NCI-H526 (cell line): ENCODE measurements at places on chromosomes 1 and 21.
A peak's percentile ranks its signal among the peaks of the same experiment; 100 is the strongest.

DNA sequence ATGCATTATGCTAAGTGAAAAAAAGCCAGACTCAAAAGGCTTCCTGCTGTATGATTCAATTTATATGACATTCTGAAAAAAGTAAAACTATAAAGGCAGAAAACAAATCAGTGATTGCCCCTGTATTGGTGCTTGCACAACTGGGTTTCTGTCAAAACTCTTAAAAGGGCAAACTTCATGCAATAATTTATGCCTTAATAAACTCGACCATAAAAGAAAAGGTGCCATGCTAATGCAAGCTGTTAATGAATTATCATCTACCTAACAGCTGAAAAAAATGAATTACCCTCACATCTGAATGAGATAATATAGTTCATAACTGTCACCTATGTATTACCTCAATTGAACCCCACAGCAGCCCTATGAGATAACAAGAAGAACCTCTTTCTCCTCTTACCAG lies 120.8 kb upstream of the ATP1A1 start:
- no peak for DNase-seq

DNA sequence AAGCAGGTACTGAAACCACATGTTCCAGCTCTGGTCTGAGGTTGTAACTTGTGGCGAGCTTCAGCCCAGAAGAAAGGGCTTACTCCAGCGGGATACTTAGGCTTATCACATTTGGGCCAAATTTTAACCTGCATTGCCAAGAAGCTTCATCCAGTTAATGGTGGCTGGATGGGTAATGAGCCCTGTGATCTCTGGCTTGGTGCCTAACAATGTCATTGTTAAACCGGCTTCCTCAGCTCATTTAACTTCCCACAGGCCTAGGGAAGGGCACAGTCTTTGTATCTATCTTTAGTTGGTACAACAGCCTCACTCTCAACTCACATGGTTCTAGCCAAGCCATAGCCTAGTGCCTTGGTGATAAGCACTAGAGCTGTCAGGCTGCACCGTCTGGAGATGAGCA lies 43.6 kb upstream of the CCDC190 start:
- DNase-seq: no peak

DNA sequence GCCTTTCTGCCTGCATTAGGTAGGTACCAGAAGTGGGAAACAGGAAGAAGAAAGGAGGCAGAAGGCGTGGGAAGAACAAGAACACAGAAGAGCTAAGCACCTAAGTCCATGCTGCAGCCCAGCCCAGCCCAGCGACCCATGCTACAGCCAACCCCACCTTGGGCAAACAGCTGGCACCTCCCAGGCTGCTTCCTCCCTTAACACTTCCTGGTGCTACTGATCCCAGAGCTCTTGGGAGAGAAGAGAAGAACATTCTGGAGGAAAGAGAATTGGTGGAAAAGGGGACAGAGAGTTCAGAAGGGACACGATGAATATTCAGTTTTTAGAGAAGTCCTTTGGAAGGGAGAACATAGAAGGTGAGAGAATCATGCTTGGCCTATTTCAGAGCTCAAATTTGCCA lies 28.5 kb downstream of the PLEKHA6 start:
- no peak for DNase-seq

DNA sequence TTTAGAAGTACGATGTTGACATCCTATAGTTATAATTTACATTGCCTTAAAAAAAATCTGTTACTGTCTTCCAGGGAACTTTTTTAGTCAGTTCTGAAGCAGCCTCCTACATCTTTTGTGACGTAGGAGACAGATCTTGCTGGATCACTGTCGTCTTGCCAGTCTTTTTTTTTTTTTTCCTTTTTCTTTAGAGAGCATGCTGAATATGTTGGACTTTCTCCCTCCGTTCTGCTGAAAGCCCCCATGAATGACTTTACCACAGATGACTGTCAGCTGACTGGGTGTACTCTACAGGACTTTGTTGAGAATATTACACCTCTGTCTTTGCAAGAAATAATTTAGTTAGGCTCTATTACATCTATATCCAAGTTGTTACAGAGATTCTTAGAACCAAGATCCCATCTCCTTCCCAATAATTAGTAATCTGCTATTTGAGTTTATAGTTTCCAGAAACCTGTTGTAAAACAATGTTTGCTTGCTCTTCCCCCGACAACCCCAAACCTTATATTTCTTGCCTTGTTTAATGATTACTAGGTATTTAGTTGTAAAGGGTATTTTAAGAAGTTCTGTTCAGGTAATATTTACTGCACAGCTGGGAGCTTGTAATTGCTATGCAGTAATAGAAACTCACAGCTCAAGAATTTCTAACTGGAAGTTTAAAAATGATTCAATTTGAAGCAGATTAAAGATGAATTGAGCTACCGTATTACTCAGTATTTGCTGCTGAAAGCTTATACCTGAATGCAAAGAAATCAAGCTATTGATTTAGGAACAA lies 61.8 kb downstream of the RASAL2 start:
- no peak for DNase-seq

GRCh38 chr21:45470773-45471524 lies 66.0 kb downstream of the COL18A1 start:
- no peak for DNase-seq

DNA sequence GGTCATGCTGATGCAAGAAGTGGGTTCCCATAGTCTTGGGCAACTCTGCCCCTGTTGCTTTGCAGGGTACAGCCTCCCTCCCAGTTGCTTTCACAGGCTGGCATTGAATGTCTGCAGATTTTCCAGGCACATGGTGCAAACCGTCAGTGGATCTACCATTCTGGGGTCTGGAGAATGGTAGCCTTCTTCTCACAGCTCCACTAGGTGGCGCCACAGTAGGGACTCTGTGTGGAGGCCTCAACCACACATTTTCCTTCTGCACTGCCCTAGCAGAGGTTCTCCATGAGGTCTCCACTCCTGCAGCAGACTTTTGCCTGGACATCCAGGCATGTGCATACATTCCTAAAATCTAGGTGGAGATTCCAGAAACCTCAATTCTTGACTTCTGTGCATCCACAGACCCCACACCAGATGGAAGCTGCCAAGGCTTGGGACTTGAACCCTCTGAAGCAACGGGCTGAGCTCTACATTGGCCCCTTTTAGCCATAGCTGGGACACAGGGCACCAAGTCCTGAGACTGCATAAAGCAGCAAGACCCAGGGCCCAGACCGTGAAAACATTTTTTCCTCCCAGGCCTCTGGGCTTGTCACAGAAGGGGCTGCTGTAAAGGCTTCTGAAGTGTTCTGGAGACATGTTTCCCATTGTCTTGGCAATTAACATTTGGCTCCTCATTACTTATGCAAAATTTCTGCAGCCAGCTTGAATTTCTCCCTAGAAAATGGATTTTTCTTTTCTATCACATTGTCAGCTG lies 466.2 kb upstream of the PBX1 start:
- DNase-seq: no peak

GRCh38 chr1:171966426-171967220 lies 125.3 kb downstream of the DNM3 start:
- DNase-seq: no peak

GRCh38 chr1:35278886-35279554 lies 10.5 kb downstream of the ZMYM4 start:
- DNase-seq: no peak

DNA sequence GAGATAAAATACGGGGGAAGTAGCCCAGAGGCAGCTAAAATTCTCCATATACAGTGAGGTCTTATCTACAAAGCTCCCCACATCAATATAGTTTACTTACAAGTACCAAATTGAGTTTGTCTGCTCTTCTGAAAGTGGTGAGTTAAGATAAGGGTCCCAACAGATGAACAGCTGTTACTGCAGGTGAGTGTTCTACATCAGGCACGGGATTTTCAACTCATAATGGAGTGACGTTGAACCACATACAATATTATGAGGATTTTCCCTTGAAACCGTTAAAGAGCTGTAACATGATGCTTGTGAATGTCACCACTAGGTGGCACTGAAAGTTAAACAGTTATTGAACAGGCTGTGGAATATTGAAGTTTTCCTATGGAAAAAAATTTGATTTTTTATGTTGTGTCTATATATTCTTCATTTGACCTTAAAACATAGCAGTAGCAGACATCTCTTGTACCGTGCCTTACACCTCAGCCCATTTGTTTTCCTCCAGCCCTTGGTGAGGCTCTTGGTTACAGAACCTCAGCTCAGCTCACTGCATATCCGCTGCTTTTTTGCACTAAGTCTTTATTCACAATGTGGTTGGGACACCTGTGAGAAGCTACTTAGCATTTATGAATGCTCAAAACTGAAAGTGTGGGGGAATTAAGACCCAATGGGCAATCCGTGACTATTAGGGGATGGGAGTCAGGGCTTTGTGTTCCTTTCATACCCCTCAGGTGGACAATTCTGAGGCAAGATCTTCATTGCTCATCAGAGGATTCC lies 23.2 kb downstream of the CD1D start:
- peak; percentile 85 for DNase-seq

GRCh38 chr1:225768662-225769426 lies 8.8 kb upstream of the SRP9 start:
- DNase-seq: peak; percentile 68

- DNase-seq: no peak
Observed at GRCh38 chr21:25999921-26000582, 170.5 kb downstream of the APP start.

DNA sequence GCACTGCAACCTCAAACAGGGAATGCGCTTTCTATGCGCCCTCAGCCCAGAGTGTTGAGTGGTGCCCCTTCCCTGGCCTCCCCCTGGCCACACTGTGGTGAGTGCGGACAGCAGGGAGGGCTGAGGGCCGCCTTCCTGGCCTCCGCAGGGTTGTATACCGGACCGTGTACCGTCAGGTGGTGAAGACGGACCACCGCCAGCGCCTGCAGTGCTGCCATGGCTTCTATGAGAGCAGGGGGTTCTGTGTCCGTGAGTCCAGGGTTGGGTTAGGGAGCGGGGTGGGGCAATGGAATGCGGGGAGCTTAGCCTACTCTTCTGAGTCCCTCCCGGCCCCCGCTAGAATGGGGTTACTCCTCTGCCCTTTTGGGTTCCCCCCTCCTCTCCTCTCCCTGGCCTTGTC lies 11.7 kb downstream of the PEAR1 start:
- DNase-seq: no peak

GRCh38 chr1:25640646-25641328 lies 24.2 kb downstream of the MAN1C1 start:
- DNase-seq: no peak

DNA sequence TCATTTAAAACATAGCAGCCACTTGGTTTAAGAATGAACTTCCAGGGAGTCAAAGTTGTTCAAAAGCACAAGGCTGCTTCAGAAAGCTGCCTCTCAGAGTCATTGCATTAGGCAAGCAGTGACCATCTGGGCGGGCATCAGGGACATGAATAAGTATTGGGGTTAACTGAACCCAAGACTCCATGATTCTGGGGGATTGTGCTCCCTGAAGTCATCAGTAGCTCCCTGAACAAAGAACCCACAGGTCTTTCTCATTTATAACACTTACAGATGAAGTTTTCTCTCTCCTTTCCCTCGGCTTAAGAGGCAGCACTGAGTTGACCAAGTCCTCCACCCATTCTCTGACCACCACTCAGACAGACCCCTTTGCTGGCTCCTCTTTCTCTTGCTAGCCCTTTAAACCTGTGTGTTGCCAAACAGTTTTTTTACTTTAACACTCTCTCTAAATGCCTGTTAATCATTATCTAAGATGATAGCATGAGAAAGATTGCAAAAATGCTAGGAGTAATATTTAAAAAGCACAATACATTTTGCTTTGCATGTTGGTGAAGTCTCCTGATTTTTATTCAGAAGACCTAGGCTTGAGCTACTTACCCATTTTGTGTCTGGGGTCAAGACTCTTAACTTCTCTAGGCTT lies 77.0 kb upstream of the ARHGAP29 start:
- no peak for DNase-seq

DNA sequence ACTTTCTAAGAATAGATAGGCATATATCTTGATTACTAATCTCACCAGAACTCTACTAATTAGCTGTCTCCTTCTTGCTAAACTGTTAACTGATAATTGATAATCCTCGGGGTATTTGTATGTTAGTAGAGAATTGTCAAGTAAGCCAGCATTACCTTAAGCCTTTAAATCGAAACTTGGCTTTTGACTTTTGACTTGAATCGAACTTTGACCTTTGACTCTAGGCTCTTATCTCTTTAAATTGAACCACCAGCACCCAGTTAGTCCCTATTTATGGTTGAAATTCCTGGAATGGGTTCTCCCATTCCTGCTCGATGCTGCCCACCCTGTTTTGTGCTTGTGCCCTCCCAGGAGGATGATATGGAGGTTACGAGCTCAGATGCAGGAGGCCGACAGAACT lies 244.4 kb downstream of the TGFB2 start:
- no peak for DNase-seq

DNA sequence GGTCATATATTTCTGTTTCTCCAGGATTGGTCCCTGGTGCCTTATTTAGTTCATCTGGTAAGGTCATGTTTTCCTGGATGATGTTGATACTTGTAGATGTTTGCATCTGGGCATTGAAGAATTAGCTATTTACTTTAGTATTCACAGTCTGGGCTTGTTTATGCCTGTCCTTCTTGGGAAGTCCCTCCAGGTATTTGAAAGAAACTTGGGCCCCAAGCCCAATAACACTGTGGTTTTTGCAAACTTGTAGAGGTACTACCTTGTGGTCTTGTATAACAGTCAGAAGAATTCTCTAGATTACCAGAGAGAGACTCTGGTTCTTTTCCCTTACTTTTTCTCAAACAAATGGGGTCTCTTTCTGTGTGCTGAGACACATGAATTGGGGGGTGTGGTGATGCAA lies 251.4 kb upstream of the B3GALT2 start:
- no peak for DNase-seq

DNA sequence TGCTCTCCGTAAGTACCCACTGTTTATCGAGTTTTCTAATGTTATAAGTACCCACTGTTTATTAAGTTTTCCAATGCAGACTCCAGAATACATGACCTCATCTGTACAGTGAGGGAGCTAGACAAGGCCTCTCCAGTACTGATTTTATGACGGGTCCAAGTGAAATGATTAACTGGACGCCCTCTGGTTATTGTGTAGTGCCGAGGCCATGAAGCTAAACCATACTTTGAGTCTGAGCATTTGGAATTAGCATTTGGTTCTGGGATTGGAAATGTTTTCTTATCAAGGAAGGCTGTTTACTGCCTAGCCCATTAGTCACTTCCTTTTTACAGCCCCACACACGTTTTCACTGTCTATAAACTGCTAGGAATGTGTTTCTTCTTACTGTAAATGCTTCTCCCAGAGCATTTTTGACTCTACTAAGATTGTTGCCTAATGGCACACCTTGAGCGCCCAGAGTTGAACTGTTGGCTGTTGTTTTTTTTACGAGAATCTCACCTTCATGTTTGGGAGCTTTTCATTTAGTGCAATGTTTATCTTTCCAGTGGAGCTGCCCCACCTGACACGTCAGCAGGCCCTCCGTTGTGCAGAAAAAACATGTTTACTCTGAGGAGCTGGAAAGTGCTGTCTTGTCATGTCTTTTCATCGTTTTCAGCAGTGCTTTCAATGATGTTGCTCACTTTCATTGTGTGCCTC lies 26.9 kb downstream of the SPATA46 start:
- DNase-seq: peak; percentile 33

DNA sequence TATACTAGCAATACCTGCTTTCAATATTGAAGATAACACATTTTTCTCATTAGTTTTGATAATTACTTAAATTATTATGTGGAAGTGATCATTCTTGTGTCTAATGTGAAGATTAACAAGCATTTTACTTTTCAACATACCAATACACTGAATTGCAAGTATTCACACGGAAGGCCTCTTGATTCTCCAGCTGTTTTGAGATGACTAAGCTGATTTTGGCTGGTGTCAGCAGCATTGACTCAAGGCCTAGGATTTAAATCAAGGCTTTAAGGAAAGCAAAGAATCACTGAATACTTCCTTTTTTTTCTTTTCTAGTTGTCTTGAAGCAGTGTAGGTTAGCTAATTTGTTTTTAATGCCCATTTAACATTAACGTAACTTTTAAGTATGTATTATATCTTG lies 373.7 kb downstream of the SRGAP2C start:
- DNase-seq: no peak

- DNase-seq: no peak
Observed at GRCh38 chr1:187691439-187691838, 862.7 kb downstream of the PLA2G4A start.
